Vagina (tissue), 2 donors: ENCODE measurements at places on chromosomes 5 and 9.

GRCh38 chr9:124697326-124698200, 73.5 kb downstream of the NR6A1 start:
- no peak for DNase-seq

- DNase-seq: no peak
Measured at GRCh38 chr5:180197016-180197702, 11.9 kb downstream of the RASGEF1C start.

DNA sequence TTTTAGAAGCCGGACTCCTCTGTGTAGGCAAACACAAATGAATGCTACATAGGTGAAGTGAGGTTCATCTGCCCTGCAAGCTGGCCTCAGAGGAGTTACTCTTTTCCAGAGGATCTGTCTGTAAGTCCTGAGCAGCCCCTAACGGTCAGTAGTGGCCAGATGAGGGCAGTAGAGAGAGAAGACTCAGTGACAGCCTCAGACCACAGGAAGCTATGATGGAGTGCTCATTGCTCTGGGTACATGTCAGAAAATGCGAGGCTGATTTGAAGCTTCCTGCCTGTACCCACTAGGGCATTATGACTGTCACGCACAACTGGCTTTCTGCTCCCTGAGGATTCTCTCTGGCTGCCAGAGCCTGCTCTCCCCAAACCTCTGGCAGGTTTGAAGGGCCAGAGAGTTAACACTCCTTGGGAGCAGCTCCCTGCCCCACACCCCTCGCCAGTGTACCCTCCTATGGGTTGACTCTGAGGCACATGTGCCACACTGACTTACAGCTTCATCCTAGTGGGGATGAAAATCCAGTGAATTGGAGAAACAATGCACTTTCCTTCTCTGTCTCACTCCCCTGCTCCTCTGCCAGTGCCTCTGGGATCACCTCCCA, 141.5 kb downstream of the GABRG2 start:
- no peak for DNase-seq

DNA sequence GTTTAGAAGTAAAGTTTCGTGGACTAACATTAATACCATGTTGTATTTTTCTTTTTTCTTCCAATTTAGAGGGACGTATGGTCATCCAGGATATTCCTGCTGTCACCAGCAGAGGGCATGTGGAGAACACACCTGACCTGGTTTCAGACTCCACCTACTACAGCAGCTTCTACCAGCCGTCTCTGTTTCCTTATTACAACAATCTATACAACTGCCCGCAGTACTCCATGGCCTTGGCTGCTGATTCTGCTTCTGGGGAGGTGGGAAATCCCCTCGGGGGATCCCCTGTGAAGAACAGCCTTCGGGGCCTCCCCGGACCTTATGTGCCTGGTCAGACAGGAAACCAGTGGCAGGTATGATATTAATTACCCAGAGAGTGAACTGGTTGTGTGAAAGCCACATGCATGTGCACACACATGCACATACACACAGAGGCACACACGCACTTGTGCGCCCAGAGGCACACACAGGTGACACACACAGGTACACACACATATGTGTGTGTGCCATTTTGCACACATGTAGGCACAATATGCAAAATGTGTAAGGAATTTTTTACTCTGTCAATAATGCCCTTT, 52.4 kb downstream of the DMRT1 start:
- DNase-seq: no peak

- DNase-seq: no peak
Measured at GRCh38 chr5:132556153-132556762, 519 bp upstream of the RAD50 start.

DNA sequence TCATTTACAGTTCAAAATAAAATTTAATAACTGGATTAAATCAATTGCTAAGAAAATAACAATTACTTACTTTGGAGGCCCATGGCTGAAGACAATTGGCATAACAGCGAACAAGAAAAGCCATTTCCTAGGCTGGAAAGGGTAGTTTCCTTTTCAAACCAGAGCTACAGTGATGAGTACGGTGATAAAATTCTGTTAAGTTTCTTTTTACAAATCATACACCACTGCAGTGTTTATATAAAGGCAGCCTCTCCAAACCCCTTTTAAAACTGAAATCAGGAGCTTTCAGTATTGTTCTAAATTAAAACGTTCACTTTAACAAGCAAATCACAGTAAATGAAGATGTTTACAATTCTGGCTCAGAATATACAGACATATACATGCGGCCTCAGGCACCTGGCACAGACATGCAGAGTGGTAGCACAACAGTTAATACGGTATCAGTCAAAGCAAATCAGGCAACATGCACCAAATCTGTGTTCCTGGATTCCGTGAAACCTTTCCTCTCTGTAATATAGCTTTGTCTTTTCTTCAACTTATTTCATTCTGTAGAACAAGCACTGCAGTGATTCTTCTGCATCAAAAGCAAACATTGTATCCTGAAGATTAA, 102.9 kb downstream of the RAPGEF6 start:
- no peak for DNase-seq

GRCh38 chr5:24742334-24742733, 97.6 kb upstream of the CDH10 start:
- no peak for DNase-seq

DNA sequence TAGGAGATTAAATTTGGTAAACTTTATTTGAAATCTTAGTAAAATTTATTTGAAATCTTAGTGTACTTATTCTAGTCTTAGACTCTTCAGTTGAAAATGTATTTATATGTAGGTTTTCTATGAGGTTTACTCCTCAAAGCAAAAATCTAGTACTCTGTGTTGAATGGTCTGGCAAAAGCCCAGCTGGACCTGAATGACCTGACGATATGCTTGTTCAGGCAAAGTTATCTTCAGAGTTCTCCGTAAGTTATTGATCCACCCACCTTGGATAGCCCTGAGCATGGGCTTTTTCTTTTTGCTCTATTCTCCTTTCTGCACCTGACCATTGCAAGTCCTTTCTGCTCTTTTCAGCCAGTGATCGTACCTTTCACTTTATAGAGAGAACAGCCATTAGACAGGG, 158.4 kb downstream of the MAN2A1 start:
- no peak for DNase-seq

GRCh38 chr9:93207860-93208734, 24.2 kb downstream of the WNK2 start:
- no peak for DNase-seq
